NCI-H2107 (cell line): ENCODE measurements at places on chromosomes 7 and 10.

GRCh38 chr10:14293526-14293925 lies 37.2 kb downstream of the FRMD4A start:
- no peak for DNase-seq

DNA sequence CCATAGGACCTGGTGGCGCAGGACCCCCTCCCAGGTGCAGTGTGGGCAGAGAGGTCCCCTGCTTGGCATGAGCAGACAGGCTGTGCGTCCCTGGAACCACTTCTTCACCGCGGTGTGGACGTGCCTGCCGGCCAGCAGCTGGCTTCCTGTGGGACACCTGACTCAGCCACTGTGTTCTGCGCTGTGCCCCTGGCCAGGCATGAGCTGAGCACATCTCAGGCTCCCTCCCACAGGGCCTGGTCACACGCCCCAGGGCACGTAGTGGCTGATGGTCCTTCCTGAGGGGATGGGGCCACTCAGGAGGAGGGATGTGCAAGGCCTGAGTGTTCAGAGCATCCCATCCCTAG lies 3.5 kb upstream of the DEPP1 start:
- DNase-seq, result no peak

DNA sequence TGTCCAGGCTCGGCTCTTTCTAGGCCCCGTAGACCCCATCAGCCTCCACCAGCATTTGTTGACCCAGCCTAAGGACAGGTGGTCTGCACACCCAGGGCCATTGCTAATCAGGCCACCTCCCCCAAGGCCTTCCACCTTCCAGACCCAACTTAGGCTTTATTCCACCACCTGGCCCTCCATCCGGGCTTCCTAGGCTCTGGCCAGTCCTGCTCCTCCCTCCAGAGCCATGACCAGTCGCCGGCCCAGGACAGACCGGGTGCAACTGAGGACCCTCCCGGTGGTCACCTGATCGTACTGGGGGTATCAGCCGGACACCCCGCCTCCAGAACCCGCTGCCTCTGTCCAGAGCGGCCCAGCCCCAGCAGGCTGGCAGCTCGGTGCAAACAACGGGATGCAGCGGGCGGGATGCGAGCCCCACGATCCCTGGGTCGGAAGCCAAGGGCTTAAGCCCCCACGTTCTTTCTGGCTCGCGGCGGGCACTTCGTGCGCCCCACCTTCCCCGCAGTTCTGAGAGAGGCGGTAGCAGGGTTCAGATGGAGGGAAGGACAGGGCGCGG lies 545 bp downstream of the NACAD start:
- no peak for DNase-seq

- DNase-seq, result no peak
These were observed 39.8 kb downstream of the SLC37A3 start for GRCh38 chr7:140358412-140359051.

- no peak for DNase-seq
These were observed 439.1 kb upstream of the MGMT start for GRCh38 chr10:129027906-129028305.
